HFFc6 (cell line): ENCODE measurements at places on chromosomes 1 and 21. TPM values are rescaled to one million over a fixed set of nuclear protein-coding genes. Genes with fewer than 3 reads are reported as not detected.
A peak's percentile ranks its signal among the peaks of the same experiment; 100 is the strongest.

DNA sequence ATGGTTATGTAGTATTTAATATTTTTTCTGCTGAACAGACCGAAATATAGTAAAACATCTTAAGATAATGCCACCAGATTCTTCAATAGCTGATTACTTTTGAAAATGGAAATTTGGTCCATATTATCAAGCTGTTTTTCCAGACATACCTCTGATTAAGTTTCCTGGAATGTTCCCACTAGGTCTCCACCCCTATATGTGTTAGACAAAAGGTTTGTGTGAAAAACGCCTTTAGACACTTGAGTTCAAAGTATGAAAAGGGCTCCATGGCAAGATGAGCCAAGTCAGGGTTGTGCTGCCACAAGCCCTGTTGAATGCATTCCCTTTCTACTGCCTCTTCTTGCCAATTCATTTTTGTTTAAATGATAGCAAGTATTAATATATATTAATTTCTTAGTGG is 52.7 kb downstream of the ZBTB17 start:
- peak; percentile 26 for DNase-seq

GRCh38 chr1:240608707-240609106 is 3.2 kb downstream of the GREM2 start:
- no peak for DNase-seq

GRCh38 chr21:46662765-46663500 is 27.5 kb downstream of the PRMT2 start:
- no peak for DNase-seq

GRCh38 chr1:218904416-218904815 is 269.3 kb upstream of the LYPLAL1 start:
- no peak for DNase-seq

KIF21B gene
- not detected in 3 replicates for total RNA-seq

CD1B gene
- total RNA-seq, result not detected in 3 replicates

ATP1A2 gene
- total RNA-seq, result 0.11 to 0.14 TPM in 2 of 3 replicates, not detected in the other

- no peak for DNase-seq
Measured at GRCh38 chr1:29342351-29342750, 106.0 kb downstream of the PTPRU start.

- no peak for DNase-seq
Measured at GRCh38 chr1:178493301-178493741, 3.4 kb downstream of the CLEC20A start.

DNA sequence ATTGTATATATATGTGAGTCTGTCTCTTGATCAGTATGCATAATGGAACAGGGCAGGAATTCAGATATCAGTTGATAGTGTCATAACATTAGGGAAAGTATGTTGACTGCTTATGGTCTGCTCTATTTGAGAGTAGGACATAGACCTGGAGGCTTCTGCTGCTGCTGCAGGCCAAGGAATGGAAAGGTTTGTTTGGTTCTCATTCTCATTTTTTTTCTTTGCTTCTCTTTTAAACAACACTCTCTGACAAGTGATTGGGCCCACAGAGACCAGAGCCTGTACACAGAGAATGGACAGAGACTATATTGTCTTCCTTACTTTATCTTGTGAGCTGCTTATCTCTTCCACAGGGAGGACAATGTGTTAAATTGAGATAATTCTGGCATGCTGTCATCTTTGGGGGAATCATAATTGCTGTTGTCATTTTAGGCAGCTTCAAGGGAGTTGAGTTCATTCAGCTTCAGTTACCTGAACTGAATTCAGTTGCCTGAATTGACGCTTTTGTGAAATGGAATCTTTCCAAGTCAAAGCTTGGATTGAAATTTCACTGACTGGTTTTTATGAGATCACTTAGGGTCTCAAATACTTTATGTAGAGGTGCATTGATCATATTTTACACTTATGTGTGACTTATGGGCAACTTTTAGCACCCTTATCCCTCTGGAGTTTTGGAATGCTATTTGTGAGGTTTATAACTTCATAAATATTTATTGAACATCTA is 16.9 kb downstream of the CAP1 start:
- DNase-seq, result no peak

GRCh38 chr1:184158896-184159681 is 107.6 kb downstream of the TSEN15 start:
- peak; percentile 48 for DNase-seq

- DNase-seq, result no peak
Measured at GRCh38 chr1:221456918-221457317, 285.0 kb downstream of the DUSP10 start.

DNA sequence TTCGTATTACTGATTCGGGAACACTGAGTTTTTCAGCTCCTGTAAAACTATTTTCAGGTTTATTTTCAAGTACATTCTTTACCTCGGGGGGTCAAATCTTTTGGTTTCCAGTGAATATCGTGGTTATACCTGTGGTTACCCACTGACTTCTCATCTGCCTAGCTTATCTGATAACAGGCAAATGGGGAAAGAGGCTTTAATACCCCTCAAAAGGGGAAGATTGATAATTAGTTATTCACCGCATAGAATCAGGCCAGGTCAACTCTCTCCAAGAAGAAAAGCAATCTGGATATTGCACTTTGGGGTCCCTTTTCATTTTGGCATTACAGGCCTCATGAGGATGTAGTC is 23.0 kb downstream of the RUNX1 start:
- no peak for DNase-seq

DNA sequence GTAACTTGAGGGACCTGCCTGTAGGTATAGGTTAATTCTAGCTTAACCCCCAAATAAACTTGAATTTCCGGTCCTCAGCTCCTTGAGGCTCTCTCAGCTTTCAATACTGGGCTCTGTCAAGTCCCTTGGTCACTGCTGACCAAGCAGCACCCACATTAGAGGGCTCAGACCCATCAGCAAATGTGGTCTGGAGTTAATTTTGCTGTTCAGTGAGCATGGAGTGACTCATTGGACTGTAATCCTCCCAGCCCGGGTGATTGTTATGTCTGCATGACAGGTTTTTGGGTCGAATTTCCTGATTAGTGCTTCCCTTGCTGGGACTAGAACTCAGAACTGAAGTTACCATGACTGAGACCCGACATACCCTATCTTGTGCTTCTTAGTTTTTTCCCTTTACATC is 130.6 kb downstream of the URB2 start:
- DNase-seq, result peak; percentile 87

GRCh38 chr1:225844236-225845061 is 34.5 kb downstream of the EPHX1 start:
- no peak for DNase-seq

DNA sequence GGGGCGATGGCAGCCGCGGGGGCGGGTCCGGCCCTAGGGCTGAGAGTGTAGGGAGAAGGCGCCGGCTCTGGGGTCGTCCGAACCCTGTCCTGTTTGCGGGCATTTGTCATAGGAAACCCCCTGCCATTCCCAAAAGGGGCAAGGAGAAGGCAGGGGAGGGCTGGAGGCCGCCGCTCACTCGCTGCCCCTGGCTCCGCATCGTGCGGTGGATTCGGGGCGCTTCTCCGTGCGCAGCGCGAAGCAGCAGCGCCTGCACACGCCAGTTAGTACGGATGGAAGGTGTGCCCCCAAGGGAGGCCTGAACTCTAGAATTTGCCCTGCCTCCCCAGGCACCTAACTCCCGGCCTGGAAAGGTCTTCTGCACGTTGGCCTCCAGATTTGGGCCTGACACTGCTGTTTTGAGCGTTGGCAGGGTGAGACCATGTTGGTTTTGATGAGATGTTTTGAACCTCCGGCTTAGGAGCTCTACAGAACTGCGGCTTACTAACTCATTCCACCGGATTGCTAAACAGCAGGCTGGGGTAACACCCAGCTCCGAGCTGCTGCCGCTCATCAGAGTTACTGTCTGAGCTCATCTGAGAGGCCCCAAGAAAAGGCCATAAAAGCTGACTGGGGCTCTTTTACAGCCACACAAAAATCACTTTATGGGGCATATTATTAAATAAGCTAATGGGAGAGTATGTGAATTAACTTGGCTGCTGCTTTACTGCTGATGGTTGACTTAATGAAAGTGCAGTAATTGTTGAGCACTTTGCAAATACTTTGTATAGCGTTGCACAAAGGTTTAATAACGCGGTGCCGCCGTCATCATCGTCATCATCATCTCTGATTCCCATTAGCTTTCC is 987 bp downstream of the GPR137B start:
- peak; percentile 67 for DNase-seq

TIAM1 gene
- total RNA-seq, result 0.11 TPM in 1 of 2 replicates, not detected in the other

DNA sequence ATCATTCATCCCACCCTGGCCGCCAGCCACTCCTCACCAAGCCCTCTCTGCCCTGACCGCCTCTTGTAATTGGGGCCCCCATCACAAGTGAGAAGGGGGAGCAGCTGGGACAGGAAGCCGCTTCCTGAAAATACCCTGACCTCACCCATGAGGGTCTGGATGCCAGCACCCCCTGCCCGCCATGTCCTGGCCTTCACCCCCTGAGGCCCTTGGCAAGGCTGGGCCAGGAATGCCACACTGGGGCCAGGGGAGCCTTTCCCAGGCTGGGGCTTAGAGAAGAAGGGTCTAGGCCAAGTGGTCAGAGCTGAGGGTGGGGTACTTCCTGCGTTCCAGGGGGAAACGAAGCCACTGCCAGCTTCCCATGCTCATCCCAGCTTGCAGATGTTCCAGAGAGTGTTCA is 60.5 kb downstream of the TAS1R2 start:
- no peak for DNase-seq

- DNase-seq, result no peak
Measured at GRCh38 chr21:38356883-38357625, 100.3 kb downstream of the KCNJ15 start.

GRCh38 chr1:20538760-20539551 is 13.4 kb upstream of the FAM43B start:
- DNase-seq, result no peak

HDAC1 gene
- total RNA-seq, result 79.8 to 86.2 TPM (median 80.7 TPM) in 3 replicates

FCRL3 gene
- not detected in 3 replicates for total RNA-seq

DNA sequence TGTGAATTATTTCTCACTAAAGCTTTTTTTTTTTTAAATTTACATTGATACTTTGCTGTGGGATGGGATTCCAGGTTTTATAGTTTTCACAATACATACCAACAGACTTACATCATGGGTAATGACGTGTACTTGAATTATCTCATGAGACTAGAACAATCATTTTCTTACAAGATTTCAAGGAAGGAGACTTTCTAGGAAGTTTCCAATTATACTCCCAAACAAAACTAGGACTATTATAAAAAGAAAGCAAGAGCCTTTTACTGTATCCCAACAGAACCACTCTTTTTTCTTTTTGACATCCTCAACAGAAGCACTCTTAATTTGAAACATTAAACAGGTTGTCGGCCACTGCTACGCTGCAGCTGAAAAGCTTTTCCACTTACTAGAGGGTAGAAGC is 48.7 kb downstream of the TESK2 start:
- DNase-seq, result peak; percentile 42

AGBL4 gene
- total RNA-seq, result not detected in 3 replicates
